ENCODE measurements at places on chromosomes 4 and X.

GRCh38 chr4:158080354-158080753 lies 92.5 kb downstream of the GASK1B start:
- no peaks in the 10 kb centered on the region for H3K4me1 ChIP-seq
- no peak overlapping the region for H3K27ac ChIP-seq
- DNase-seq, result no peak

- DNase-seq, result no peak
- H3K36me3 ChIP-seq, result no peaks in the 10 kb centered on the region
- no peak overlapping the region for H3K27ac ChIP-seq
- no peak overlapping the region for H3K4me3 ChIP-seq
Measured at GRCh38 chr4:41454423-41454822, 83.5 kb upstream of the LIMCH1 start.

GRCh38 chr4:176920694-176921093 lies 128.0 kb upstream of the VEGFC start:
- H3K27ac ChIP-seq, result no peak overlapping the region
- no peaks in the 10 kb centered on the region for H3K36me3 ChIP-seq
- no peak overlapping the region for H3K4me3 ChIP-seq
- DNase-seq, result no peak

GRCh38 chr4:168655182-168655581 lies 158.3 kb downstream of the PALLD start:
- H3K36me3 ChIP-seq, result no peaks in the 10 kb centered on the region
- H3K27ac ChIP-seq, result no peak overlapping the region
- no peaks in the 10 kb centered on the region for H3K27me3 ChIP-seq
- no peak for DNase-seq
- no peak overlapping the region for H3K4me3 ChIP-seq

DNA sequence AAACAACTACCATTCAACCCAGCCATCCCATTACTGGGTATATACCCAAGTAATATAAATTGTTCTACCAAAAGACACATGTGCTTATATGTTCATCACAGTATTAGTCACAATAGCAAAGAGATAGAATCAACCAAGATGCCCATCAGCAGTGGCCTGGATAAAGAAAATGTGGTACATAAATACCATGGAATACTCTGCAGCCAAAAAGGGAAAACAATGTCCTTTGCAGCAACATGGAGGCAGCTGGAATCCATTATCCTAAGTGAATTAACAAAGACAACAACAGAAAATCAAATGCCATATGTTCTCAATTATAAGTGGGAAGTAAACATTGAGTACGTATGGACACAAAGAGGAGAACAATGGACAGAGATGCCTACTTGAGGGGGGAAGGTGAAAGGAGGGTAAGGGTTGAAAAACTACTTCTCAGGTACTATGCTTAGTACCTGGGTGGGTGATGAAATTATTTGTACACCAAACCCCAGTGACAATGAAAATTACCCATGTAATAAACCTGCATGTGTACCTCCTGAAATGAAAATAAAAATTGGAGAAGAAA lies 632.1 kb upstream of the AADAT start:
- no peaks in the 10 kb centered on the region for H3K4me1 ChIP-seq
- no peak for DNase-seq
- H3K4me3 ChIP-seq, result no peak overlapping the region
- H3K27me3 ChIP-seq, result no peaks in the 10 kb centered on the region
- no peaks in the 10 kb centered on the region for H3K36me3 ChIP-seq
- no peak overlapping the region for H3K27ac ChIP-seq

DNA sequence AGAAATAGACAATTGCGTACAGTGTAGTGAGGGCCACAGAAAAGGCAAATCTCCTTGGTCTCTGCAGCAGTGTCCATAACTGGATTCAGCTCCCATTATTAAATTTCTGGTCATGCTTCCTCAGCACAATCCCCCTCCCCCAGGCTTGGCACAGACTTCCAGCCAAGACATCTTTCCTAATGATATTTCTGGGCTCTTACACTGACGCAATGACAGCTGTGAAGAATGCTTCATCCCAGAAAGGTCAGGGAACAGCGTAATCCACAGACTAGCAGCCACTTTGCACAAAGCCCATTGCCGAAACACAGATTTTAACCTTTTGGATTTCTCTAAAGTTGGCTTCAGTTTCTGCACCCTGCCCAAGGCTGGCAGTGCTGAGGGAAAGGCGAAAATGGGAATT lies 597.6 kb upstream of the CPEB2 start:
- no peak overlapping the region for H3K4me3 ChIP-seq
- H3K4me1 ChIP-seq, result no peaks in the 10 kb centered on the region
- no peaks in the 10 kb centered on the region for H3K27me3 ChIP-seq
- H3K27ac ChIP-seq, result no peak overlapping the region
- no peaks in the 10 kb centered on the region for H3K36me3 ChIP-seq

DNA sequence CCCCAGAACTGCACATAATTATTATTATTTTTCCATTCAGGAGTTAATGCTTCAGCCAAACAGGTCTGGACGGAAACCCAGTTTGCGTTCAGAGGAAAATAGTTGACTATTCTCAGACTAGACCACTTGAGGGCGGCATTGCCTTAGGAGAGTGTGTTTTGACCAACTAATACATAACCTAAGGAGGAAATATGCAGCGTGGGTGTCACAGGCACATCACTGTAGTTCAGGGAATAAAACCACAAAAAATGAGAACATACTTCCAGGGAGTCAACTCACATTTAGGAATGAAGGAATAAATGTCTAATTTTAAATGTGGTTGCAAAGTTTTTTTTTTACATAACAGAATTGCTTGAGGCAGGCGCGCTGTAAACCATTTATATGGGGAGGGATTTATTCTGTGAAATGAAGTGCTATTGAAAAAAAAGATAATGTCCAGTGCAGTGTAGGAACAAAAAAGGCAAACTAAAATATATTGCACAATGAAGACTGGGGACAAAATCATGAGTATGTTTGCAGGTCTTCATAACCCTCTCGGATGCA lies 93.3 kb downstream of the SYNPO2 start:
- peak; percentile 52 for DNase-seq
- no peak overlapping the region for H3K27ac ChIP-seq
- no peaks in the 10 kb centered on the region for H3K27me3 ChIP-seq

GRCh38 chr4:184444215-184444952 lies 30.0 kb downstream of the IRF2 start:
- H3K27ac ChIP-seq, result no peak overlapping the region
- no peak overlapping the region for H3K4me3 ChIP-seq
- peaks cover 11% of the 10 kb centered on the region for H3K4me1 ChIP-seq
- DNase-seq, result no peak
- no peaks in the 10 kb centered on the region for H3K27me3 ChIP-seq

DNA sequence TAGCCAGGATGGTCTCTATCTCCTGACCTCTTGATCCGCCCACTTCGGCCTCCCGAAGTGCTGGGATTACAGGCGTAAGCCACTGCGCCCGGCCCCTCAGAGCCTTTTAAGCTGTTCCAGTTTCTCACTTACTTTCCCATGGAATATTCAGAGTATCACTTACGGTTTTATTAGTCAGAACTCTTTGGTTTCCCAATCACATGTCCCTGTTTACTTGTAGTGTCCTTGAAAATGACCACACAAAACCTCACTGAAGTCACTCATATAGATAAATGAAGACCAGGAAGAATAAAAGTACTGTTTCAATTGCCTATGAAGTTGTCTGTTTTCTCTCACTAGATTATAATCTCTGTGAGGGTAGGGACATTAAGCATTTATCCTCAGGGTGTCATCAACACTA lies 217.2 kb upstream of the HCCS start:
- H3K4me1 ChIP-seq, result no peaks in the 10 kb centered on the region
- no peak overlapping the region for H3K4me3 ChIP-seq
- no peak for DNase-seq
- no peaks in the 10 kb centered on the region for H3K27me3 ChIP-seq

- no peak overlapping the region for H3K4me3 ChIP-seq
- no peak for DNase-seq
- H3K4me1 ChIP-seq, result no peaks in the 10 kb centered on the region
- no peaks in the 10 kb centered on the region for H3K27me3 ChIP-seq
- H3K36me3 ChIP-seq, result no peaks in the 10 kb centered on the region
- no peak overlapping the region for H3K27ac ChIP-seq
Measured at GRCh38 chr4:183337349-183337748, 15.1 kb upstream of the CLDN24 start.

GRCh38 chrX:56268888-56269287 lies 36.7 kb downstream of the KLF8 start:
- H3K27ac ChIP-seq, result no peak overlapping the region
- H3K36me3 ChIP-seq, result no peaks in the 10 kb centered on the region
- no peaks in the 10 kb centered on the region for H3K4me1 ChIP-seq
- DNase-seq, result no peak

DNA sequence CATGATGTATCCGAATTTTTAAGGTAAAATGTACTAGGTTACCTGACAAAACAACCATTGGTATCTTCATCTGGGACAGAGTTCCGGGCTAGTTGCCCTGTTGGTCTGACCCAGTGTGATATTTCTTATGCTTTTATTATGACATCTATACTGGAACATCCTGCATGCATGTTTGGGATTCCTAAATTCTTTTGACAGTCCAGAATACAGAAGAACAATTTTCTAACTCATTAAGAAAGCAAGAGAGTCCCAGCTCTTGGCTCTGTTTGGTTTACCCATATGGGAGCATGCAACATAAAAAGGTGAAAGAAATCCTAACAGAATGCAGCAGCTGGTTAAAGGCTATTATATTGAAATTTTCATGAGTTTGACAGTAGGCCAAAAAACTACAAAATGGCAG lies 247.7 kb upstream of the FTHL17 start:
- no peak overlapping the region for H3K27ac ChIP-seq
- no peaks in the 10 kb centered on the region for H3K4me1 ChIP-seq
- DNase-seq, result no peak
- no peaks in the 10 kb centered on the region for H3K27me3 ChIP-seq
- H3K36me3 ChIP-seq, result no peaks in the 10 kb centered on the region

DNA sequence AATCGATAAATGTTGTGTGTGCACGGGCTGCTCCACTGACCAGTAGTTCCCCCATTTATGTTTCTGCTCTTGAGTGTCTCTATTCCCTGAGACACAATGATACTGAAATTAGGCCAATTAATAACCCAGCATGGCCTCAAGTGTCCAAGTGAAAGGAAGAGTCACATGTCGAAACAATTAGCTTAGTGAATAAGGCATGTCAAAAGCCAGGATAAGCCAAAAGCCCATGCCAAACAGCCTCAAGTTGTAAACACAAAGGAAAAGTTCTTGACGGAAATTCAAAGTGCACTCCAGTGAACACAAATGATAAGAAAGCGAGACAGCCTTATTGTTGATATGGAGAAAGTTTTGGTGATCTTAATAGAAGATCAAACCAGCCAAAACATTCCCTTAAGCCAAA lies 167.1 kb upstream of the C1QTNF7 start:
- H3K4me3 ChIP-seq, result no peak overlapping the region
- no peaks in the 10 kb centered on the region for H3K27me3 ChIP-seq

DNA sequence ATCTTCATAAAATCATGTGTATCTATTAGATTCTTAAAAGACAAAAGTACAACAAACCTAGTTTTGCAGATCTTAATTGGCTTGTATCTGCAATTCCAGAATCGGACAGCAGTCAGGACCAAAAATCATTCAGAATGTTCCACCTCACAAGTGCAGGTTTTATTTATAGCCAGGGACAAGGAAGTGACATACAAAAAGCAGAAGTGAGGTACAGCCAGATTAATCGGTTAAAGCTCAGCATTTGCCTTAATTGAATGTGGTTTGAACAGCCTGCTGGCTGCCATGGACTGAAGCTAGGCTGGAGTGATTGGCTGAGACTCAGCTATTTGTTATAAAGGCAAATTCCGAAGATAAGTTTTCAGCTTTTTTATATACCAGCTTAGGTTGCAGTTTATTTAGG lies 932.6 kb downstream of the C4orf33 start:
- no peaks in the 10 kb centered on the region for H3K36me3 ChIP-seq
- no peaks in the 10 kb centered on the region for H3K27me3 ChIP-seq
- H3K4me3 ChIP-seq, result no peak overlapping the region

DNA sequence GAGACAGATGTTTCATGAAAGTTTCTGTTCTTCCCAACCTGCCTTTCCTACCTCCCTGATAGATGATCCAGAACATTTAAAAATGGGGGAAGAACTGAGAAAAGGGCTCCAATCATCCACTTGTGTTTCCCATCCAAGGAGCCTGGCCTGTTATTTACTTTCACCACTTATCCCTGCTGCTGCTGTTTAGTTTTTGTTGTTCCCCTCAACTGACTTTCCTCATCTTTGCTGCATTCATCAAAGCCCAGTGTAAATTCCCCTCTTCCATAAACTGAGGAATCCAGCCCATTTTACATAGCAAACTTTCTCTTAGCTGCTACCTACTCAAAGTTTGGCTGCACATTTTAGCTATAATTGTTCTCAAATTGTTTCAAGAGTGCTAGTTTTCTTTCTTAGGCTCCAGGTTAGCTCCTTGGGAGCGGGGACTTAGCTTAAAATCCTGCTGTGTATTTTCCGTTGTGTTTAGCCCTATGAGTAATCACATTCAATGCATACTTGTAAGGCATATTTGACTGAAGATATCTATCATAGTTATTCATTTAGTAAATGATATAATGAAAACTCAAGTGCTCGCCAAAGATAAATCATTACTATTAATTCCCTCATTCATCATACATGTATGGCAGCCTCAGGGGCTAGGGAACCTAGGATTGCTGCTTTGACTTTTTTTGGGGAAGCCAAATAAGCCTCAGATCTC lies 1.4 kb upstream of the PTPN13 start:
- H3K36me3 ChIP-seq, result no peaks in the 10 kb centered on the region
- peak overlapping the region; percentile 53 for H3K4me3 ChIP-seq
- H3K27me3 ChIP-seq, result no peaks in the 10 kb centered on the region
- no peak for DNase-seq
- H3K27ac ChIP-seq, result peak overlapping the region; percentile 95

DNA sequence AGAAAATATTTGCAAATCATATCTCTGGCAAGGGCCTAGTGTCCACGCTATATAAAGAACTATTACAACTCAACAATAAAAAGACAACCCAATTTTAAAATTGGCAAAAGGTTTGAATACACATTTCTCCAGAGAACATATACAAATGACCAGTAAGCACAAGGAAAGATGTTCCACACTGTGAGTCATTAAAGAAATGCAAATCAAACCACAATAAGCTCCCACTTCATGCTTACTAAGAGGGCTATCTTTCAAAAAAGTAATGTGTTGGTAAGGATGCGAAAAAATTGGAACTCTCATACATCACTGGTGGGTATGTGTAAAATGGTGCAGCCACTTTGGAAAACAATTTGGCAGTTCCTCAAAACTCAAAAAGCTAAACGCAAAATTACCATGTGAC lies 884.0 kb upstream of the INTU start:
- H3K27me3 ChIP-seq, result no peaks in the 10 kb centered on the region
- no peak for DNase-seq
- no peak overlapping the region for H3K27ac ChIP-seq
- no peaks in the 10 kb centered on the region for H3K36me3 ChIP-seq
- H3K4me1 ChIP-seq, result no peaks in the 10 kb centered on the region

DNA sequence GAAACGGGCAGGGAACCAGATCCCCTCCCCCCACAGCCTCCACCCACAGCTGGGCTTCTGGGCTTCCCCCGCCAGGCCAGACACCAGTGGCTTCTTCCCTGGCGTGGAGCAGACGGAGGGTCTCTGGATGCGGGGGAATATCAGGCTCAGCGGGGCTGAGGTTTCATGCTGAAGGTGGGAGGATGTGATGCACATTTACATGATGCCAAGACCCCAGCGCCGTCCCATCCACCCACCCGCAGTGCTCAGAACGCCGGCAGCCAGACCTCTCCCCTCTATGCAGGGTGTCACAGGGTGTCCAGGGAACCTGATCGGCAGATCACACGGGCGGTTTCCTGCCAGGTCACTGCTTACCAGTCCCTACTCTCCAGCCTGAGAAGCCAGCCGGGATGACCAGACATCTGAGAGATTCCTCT lies 12.8 kb upstream of the TNIP2 start:
- H3K27ac ChIP-seq, result no peak overlapping the region
- H3K27me3 ChIP-seq, result peaks cover 3% of the 10 kb centered on the region
- no peak overlapping the region for H3K4me3 ChIP-seq
- no peaks in the 10 kb centered on the region for H3K36me3 ChIP-seq
- DNase-seq, result no peak

GRCh38 chrX:68842781-68843581 lies 14.2 kb downstream of the EFNB1 start:
- H3K27me3 ChIP-seq, result no peaks in the 10 kb centered on the region
- H3K36me3 ChIP-seq, result peaks cover 63% of the 10 kb centered on the region
- no peak overlapping the region for H3K4me3 ChIP-seq
- no peak overlapping the region for H3K27ac ChIP-seq

Data from neuronal stem cell (in vitro differentiated cells).